Activated CD4-positive, CD25-positive, alpha-beta regulatory T cell (primary cell): ENCODE measurements at places on chromosomes 12 and 14.

DNA sequence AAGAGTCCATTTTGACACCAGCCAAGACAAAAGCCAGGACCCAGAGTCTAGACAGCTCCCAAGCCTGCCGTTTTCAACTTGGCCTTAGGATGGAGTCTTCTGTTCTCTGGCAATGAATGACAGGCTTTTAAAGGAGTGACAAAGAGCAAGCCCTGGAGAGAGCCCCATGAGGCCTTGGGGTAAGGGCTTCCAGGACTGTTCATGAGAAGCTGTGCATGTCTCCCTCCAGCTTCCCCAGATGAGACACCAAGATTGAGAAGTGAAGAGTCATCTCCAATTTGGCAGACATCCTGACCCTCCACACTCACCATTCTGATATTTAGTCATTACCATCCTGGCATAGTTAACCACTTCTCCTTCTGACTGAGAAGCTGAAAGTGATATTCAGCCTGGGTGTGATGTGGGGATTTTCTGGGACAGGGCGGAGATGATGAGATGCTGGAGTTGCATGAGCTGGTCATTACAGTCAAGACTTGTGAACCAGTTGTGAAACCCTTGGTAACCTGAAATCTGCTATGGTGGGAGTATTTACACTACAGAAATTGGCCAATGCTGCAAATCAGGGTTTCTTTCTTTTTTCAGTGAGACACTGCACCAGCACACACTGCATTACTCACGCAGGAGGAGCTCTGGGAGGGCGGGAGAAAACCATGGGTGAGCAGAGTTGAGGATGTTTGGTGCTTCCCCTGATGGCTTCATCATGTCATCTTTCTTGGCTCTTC, 77.8 kb downstream of the VCPKMT start:
- DNase-seq = peak; percentile 23

DNA sequence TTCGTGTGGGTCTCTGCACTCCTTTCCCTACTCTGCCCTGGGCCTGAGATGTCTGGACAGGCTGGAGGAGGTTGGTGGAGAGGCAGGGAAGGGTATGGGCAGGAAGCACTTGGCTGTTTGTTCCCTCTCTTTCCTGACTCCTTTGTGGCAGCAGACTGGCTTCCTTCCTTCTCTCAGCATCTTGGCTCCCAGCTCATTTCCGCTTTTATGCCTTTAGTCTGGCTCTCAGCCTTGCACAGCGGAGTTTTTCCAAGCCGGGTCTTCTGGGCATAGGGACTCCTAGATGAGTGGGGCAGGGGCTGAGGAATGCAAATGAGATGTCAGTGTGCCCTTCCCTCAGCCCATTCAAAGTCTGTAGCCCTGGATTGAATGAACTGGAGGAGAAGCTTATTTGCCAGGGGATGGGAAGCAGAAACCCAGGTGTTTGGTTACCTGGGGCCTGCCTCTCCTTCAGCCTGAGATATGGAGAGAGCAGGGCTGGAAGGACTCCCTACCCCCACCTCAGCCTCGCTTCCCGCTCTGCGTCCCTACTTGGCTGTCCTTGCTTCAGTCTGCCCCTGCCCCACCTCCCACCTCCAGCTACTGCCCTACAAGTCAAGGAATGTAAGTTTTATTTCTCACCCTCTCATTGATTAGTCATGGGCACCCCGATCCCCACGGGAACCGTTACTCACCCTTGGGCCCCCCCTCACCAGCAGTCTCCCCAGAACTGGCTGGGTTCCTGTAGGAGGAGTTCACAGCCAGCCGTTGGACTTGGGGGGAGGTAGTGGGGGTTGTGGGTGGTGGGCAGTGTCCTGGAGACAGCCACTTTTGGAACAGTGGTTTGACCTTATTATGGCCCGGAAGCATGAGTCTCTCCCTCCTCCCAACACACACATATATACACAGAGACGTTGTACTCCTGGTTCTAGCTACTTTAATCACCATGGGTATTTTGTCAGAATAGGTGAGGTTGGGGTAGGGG, 9.3 kb upstream of the ITGA5 start:
- DNase-seq = no peak

DNA sequence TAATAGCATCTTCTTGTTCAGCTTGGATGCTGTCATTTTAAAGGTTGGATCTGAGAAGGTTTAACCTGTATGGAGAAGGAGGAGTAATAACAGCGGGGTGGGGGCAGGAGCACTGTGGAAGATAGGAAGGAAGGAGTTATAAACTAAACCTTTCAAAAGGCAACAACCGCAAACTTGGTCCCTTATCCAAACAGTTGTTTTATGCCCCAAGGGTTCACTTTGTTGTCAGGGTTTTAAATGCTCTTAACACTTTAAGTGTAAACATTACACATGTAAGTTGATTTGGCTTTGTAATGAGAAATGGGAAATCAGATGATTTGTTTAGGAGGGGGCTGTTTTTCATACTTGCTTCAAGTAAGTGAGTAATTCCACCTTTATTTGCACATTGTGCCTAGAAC, 3.0 kb downstream of the NPAS3 start:
- DNase-seq = no peak

DNA sequence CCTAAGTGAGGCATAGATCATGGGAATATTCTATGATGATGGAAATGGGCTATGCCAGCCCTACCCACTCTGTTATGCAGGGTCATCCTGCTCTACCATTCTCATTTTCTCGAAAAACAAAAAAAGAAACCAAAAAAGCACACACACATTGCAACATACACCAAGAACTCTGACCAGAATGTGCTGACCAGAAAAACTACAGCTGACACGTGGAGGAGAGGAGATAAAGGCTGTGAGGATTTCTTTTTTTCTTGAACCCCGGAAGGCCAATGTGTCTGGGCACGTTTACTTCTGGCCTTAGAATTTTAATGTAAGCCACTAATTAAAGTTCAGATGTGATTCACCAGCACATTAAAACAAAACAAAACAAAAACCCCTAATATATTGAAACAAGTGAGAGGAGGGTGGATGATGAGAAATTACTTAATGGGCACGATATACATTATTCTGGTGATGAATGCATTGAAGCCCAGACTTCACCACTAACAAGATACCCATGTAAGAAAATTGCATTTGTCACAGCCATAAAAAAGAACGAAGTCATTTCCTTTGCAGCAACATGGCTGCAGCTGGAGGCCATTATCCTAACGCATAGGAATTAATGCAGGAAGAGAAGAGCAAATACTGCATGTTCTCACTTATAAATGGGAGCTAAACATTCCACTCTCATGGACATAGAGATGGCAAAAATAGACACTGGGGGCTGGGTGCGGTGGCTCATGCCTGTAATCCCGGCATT, 66.3 kb upstream of the PLEKHG3 start:
- no peak for DNase-seq

DNA sequence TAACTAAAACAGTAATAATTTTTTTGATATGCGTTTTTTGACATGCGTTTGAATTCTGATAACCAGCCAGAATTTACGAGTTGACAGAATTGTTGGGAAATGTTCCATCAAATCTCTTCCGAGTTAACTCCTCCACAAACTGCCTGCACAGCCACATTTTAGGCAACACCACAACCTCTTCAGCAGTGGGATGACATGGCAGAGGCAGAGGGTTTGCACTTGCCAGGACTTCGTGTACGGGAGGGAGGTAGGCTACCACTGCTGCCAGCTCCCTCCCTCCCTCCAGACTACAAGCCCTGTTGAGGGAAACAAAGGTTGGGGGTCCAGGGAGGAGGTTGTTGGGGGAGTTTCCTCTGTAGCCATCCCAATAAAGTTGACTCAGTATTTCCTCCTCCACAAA, 14.5 kb upstream of the ACTR6 start:
- DNase-seq = no peak

DNA sequence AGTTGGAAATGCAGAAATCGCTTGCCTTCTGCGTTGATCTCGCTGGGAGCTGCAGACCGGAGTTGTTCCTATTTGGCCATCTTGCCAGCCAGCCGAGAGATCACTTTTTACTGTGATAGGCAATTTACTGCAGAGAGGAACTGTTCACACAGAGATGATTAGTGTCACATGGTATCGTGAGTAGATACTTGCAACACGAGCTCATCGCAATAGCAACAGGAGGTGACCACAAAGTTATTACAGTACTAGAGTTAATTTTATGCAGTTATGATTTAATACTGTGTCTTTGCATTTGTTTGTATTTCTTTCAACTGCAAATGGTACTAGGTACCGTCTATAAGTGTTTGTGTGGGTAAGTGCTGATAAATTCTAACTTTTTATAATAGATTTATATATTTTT, 27.8 kb downstream of the NOPCHAP1 start:
- no peak for DNase-seq

- no peak for DNase-seq
Measured at GRCh38 chr14:38790916-38791315, 312.1 kb downstream of the SEC23A start.

GRCh38 chr14:94617988-94618822, 6.0 kb downstream of the SERPINA3 start:
- DNase-seq = no peak

GRCh38 chr12:45674181-45674977, 55.1 kb upstream of the ARID2 start:
- no peak for DNase-seq

GRCh38 chr14:53999061-53999488, 42.5 kb upstream of the BMP4 start:
- no peak for DNase-seq

- DNase-seq = no peak
Measured at GRCh38 chr12:58919231-58920101, 838 bp downstream of the LRIG3 start.

DNA sequence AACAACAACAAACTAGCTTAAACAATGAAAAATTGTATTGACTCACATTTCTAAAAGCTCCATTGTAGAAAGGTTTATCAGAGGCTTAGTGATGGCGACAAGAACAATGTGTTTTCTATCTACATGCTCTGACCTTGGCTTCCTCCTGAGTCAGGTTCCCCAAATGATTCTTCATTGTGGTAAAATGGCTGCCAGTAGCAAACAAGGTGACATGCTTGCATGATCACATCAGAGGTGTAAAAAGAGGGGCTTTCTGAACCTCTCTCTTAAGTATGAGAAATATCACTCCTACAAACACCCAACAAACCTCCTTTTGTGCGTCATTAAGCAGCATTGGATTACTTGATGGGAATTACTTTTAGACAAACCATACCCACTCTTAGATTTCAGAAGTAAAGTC, 252.4 kb upstream of the SYT1 start:
- DNase-seq = no peak

DNA sequence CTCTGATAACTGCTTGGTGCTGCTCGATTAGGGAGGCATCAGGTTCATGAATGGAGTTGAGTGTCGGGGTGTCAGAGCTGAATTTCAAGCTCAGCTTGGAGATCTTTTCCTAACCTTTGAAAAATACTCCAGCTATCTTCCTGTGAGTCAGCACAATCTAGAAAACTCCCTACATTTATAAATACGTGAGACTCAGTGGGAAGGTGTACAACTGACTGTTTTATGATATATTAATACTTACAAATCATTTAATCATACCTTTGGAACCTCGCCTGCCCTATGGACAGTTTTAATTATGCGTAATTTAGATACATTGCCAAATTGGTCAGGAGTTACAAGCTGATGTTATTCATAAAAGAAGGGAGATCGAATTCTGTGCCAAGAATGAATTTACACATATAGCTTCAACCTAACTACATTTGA, 961 bp downstream of the CMAS start:
- DNase-seq = no peak

DNA sequence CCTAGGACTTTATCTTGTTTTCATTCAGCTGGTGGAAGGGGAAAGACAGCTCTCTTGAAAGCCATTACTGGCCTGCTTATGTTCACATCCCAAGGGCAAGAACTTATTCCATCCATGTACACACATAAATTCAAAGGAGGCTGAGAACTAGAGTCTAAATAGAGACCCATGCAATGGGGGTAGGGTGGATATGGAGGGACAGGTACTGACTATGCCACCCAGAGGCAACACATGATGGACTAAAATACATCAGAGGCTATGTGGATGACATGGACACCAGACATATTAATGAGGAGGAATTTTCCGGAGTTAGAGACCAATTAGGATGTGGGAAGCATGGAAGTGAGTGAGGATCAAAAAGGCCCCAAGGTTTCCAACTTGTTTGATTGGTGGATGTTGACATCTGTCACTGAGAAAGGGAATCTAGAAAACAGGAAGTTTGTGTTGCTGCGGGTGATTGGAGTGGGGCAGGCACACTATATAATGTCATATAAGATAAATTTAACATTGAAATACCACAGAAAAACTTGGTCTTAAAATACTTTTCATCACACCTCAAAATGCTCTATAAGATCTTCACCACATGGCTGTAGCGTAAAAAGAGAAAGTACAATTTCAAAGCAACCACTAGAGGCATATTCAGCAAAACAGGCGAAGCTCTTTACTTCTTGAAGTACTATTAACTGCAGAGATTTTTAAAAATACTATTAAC, 130.4 kb downstream of the GRIP1 start:
- DNase-seq = no peak

DNA sequence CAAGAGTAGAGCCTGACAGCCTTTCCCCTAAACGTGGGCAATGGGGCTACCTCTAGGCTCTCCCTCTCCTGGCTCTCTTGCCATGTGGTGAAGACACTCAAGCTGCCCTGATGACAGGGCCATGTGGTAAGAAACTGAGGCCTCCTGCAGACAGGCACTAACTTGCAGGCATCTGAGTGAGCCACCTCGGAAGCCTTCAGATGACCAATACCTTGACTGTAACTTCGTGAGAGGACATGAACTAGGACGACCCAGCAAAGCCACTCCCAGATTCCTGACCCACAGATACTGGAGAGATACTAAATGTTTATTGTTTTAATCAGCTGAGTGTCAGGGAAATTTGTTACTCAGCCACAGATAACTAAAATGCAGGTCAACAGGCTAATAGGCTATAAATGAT, 96.4 kb downstream of the EFCAB11 start:
- DNase-seq = no peak

- no peak for DNase-seq
Measured at GRCh38 chr12:116338064-116338846, 60.8 kb upstream of the MED13L start.

GRCh38 chr14:64807551-64807950, 72.2 kb downstream of the SPTB start:
- DNase-seq = no peak

DNA sequence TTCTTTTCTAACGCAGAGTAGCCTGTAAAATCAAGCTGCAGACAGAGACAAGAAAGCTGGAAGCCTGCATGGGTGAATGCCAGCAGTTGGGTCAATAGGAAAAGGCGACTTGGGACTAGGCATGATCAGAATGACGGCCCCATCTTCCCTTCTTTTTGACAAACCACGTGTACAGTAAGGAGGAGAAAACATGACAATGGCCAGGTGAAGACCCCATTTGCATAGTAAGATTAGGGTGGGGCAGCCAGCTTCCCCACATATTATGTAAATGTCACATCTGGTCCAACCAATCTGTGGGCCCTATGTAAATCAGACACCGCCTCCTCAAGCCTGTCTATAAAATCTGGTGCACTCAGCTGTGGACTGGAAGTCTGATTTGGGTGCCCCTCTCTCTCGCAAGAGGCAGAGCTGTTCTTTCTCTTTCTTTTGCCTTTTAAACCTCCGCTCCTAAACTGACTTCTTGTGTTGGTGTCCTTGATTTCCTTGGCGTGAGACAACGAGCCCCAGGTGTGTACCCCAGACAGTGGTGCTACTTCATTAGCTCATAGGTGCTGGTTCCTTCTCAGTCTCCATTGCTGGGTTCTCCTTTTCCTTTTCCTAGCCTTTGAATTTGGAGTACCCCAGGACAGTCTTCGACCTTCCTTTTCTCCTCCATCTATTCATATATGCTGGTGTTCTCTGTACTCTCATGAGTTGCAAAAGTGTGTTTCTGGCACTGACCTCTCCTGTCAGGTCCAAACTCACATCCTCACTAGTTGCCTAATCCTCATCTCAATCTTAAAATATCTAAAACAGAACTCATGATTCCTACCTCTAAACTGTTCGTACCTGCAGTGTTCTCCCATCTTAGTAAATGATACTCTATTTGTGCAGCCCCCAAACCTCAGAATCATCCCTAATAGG, 9.4 kb upstream of the DHRS7 start:
- DNase-seq = no peak
